ENCODE measurements at places on chromosomes 7 and 10.

DNA sequence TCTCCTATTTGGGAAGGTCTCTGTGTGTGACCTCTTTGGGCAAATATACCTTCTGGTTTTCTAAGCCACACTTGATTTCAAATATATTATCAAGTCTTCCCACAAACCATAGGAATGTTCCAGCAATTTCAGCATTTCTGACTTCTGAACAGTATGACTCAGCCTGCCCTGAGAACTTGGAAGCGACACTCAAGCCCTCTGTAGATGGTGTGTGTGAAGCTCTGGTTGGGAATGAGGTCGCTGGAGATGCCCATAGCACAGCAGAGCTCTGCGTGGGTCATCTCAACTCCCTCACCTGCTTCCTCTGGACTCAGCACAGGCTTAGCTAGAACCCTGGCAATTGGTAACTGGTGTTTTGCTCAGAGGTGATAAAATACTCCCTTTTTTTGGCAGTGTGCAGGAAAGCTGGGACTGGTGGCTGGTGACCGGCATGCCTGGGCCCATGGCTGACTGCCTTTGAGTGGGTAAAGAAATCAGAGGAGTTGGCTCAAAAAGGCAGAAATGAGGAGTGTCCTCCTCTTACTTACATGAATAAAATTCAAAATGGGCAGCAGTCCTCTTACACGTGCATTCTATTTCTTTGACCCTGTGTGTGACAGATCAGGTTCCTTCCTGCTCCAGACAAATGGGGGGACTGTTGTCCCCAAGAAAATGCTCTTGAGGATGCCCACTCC, 87.5 kb upstream of the NRP1 start:
- no peak for DNase-seq

GRCh38 chr7:26694141-26694540, 170.2 kb downstream of the SKAP2 start:
- DNase-seq, result no peak

- no peak for DNase-seq
Observed at GRCh38 chr7:90946730-90947501, 317.3 kb upstream of the FZD1 start.

- no peak for DNase-seq
Observed at GRCh38 chr10:97888641-97889262, 39.1 kb downstream of the GOLGA7B start.

DNA sequence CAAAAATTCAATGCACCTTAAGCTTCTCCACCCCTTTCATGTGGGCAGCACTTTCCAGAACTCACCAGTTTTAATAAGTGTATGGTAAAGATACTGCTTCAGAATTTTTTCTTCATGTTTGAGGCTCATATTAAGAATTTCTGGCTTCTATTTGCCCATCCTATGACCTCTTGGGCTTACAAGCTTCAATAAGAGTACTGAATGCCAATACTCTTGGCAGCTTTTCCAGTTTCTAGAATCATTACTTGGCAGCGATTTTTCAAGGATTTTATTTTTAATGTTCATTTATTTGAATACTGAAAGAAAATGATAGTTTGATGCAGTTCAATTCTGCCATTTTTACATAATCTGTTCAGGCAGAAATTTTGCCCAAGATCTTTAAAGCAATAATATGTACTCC, 242.1 kb upstream of the KCND2 start:
- DNase-seq, result peak; percentile 28

DNA sequence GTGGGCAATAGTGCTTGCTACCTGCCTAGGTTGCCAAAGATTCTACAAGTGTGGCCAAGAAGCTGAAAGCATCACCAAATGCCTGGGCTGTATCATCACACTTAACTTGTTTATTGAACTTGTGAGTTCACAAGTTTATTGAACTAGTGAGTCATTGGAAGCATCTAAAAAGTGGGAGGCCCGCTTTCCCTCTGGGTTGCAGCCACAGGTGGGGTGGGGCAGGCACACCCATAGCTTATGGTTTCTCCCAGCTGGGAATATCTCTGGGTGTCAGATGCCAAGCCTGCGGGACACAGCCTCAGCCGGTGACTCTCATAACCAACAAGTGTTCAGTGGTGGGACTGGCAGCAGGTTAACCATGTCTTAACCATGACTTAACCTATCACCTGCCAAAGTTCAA, 145.9 kb upstream of the FAM13C start:
- no peak for DNase-seq

GRCh38 chr7:16004702-16005101, 318.2 kb upstream of the MEOX2 start:
- DNase-seq, result no peak

DNA sequence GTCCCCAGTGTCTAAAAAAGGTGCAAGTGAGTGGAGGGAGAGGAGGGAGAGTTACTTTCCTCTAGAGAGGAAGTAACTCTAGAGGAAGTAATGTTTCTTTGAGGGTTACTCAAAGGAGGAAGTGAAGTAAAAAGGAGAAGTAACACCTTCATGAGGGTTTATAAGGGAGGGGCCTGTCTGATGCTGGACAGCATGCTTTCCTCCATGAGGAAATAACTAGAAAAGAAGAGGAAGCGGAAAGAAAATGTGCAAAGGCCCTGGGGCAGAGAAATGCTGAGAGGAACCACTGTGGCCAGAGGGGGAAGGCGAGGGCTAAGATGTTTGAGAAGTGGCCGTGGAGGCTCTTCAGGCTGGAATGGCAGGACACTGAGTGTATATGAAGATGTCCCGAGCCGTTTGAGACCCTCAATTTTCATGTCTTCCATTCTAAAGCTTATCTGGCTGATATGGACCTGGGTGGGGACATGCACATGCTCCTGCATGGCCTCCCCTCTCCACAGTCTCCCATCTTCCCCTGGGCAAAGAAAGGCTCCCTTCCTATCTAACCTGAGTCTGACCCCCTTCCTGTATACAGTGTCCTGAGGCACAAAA, 3.4 kb upstream of the SLC18A2 start:
- no peak for DNase-seq

DNA sequence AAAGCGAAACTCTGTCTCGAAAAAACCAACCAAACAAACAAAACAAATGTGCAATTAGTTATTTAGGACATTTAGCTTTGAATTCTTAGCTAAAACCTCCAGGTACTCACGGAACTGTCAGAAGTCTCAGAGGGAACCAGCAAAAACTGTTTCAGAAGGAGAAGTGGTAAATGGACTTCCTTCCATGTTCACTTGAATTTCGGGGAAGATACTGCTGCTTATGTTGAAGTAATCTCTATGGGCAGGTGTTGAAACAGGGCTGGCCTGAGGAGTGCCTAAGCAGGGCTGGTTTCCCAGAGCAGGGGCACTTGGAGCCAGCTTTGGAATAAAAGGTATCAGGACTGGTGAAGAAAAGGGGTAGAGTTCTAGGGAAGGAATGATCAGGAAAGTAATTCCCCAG, 2.4 kb upstream of the EXOC6 start:
- no peak for DNase-seq

DNA sequence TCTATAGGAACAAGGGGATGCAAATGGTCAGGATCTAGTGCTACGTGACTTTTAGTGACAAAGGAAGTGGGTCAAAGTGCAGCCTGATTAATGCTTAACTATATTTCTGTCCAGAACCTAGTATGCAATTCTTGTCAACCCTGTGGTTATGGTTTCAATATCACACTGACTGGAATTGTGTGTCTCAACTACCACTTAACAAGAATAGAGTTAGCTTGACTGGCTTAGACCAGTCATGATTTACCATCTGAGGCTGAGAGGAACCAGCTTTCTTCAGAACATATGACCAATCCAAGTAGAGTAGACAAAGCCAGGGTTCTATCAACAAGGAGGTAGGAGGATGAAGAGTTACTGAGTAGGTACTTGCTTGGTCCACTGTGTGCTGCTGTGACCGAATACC, 54.4 kb downstream of the MYPN start:
- DNase-seq, result no peak

GRCh38 chr10:124906551-124907001, 35.3 kb upstream of the ZRANB1 start:
- no peak for DNase-seq

GRCh38 chr10:114492351-114493037, 88.2 kb upstream of the AFAP1L2 start:
- peak; percentile 55 for DNase-seq

GRCh38 chr7:28140979-28141378, 39.6 kb downstream of the JAZF1 start:
- no peak for DNase-seq

DNA sequence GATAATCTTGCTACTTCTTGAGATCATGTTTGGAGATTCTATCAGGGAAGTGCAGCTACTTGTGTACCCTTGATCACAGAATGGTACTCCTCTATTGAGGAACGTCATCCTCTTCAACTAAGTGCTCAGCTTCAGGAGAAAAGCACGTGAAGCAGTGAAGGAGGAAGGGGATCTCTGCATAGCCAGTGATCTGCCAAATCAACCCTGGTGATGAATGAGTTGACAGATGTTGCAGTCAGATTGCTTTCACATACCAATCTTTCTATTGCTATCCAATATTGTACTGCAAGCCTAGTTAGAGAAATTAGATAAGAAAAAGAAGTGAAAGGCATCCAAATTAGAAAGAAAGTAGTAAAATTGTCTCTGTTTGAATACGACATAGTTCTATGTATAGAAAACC, 309.4 kb downstream of the TWIST1 start:
- peak; percentile 78 for DNase-seq

GRCh38 chr10:3858051-3858845, 73.2 kb upstream of the KLF6 start:
- no peak for DNase-seq

GRCh38 chr10:47330804-47331203, 8.6 kb downstream of the GDF2 start:
- no peak for DNase-seq

DNA sequence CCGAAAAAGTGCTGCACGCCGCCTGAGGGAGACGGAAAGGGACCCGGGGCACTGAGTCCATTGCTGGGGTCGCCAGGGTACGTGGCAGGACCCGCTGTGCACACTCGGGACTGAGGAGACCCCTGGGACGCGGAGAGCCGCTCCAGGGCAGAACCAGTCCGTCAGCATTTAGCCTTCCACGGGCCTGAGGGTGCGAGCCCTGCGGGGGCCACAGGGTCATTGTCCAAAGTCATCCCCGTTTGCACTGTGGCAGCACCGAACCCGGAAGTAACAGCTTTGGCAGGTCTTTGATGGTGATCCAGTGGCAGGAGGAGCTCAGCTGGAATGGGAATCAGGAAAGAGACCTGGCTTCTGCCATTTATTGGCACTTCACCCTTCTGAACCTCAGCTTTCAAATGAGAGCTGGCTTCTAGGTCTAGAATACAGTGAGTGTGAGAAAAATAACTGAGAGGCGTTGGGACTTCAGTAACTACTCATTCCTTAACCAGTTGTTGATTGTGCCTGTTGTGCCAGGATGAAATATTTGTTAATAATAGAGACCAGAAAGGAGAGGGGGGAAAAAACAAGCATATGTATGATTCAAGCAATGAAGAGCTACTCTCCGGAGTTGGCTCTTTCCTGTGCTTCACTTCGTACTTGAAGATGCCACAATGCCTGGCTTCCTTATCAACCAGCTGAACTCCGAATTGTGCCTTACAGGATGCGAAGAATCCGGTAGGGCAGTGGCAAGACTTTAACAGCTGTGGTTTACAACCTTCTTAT, 811 bp upstream of the ARHGAP12 start:
- DNase-seq, result peak; percentile 46

- no peak for DNase-seq
Observed at GRCh38 chr10:15150563-15150962, 17.9 kb downstream of the NMT2 start.

GRCh38 chr10:123809632-123810031, 82.0 kb downstream of the CPXM2 start:
- no peak for DNase-seq

GRCh38 chr7:22884911-22885788, 62.5 kb upstream of the TOMM7 start:
- DNase-seq, result no peak

DNA sequence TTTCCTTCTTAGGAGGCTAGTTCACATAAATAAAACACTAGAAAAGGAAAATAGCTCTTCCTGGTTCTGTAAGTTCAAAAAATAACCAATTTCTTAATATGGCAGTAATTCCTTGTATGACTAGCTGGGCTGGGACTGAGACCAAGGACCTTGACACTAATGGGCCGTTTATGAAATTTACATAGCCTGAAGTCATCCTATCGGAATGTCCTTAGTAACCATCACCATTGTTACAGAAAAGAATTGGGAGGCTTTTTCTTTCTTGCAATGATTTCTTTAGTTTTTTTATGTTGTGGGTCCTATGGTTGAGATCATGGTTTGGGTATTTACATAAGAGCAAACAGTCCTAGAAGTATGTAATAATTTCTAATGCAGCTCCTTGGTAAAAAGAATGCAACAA, 87.1 kb upstream of the HDAC9 start:
- DNase-seq, result no peak

DNA sequence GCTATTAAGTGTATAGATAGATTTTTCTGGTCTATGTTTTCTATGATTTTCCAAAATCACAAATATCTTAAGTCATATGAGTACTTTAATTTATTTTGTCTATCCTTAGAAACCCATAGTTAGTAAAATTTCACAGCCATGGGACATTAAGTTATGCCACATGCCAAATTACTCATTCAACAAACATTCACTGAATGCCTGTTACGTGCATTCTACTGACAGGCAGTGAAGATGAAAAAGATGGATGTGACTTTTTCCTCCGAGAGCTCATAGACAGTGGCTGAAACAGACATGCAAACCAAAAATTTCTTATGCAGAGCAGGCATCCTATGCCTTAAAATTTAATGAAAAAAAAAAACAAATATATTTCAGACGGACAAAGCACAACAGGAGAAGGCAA, 84.9 kb downstream of the CHRM2 start:
- no peak for DNase-seq

- DNase-seq, result no peak
Observed at GRCh38 chr10:2623675-2624274, 443.6 kb upstream of the PFKP start.

DNA sequence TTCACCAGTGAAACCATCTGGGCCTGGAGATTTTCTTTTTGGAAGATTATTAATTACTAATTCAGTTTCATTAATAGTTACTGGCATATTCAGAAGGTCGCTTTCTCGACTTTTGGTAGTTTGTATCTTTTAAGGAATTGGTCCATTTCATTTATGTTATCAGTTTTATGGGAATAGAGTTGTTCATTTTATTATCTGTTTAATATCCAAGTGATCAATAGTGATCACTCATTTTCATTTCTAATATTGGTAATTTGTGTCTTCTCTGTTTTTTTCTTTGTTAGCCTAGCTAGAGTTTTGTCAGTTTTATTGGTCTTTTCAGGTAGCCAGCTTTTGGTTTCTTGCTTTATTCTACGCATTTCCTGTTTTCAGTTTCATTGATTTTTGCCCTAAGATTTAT, 31.0 kb downstream of the MKLN1 start:
- no peak for DNase-seq

GRCh38 chr7:112749775-112750174, 40.4 kb downstream of the TMEM168 start:
- DNase-seq, result no peak

GRCh38 chr10:53166325-53166724, 393.7 kb upstream of the MBL2 start:
- no peak for DNase-seq

GRCh38 chr10:54444170-54444569, 356.9 kb downstream of the PCDH15 start:
- no peak for DNase-seq

- DNase-seq, result no peak
Observed at GRCh38 chr7:20365486-20365885, 34.8 kb downstream of the ITGB8 start.
